ENCODE measurements at places on chromosomes 3 and 15. TPM values are rescaled to one million over a fixed set of nuclear protein-coding genes. Genes with fewer than 3 reads are reported as not detected.

DNA sequence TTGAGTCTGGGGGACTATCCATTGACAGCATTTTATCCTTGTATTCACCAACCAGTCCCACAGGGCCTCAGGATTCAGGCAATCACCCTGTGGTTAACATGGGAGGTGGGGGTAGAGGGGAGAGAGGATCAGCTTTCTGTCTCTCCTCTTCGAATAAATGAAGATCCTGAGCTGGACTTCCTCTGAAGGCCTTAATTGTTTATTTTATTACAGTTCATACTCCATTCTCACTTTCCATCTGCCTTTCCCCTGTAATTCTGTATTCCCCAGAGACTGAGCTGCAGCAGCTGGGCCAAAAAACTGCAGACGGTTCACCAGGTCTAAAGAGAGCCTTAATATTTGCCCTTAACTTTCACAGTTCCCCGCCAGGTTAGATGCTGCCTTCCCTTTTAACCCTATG lies 11.9 kb downstream of the TAGLN3 start:
- DNase-seq, result no peak

GRCh38 chr3:50587373-50587772 lies 18.1 kb downstream of the HEMK1 start:
- no peak for DNase-seq

GRCh38 chr3:56590814-56591213 lies 33.8 kb downstream of the CCDC66 start:
- no peak for DNase-seq

DNA sequence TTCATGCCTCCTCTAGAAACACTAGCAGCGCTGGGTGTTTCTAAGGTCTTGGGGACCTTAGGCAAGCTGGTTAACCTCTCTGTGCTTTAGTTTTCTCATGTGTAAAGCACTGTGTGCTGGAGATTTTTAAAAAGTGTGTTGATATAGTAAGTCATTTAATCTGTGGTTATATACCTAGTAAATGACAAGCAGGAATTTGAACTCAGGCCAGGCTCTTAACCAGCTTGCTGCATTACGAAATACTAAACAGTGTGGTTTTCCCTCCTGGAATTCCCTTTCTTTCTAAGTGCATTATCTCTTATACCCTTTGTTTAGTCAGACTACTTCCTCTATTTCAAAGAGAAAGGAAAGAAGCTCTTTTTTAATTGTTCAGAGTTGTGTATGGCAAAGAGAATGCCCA lies 26.5 kb downstream of the NEO1 start:
- no peak for DNase-seq

DNA sequence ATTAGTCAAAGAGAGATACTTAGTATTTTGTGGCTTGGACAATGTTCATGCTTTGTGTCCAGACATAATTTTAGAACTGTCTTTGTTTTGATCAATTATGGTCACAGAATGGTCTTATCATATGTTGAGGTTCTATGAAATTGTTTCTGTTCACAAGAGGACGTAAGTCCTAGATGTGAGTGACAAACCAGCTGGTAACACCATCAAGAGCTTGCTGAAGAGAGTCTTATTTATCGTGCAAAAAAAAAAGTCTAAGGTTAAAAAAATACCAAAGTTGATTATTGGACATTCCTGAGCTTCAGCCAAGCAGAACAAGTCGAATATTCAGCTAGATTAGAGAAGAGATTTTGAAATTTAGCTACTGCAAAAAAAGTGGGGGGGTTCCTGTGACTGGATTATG lies 495.9 kb upstream of the NAALADL2 start:
- DNase-seq, result no peak

DNA sequence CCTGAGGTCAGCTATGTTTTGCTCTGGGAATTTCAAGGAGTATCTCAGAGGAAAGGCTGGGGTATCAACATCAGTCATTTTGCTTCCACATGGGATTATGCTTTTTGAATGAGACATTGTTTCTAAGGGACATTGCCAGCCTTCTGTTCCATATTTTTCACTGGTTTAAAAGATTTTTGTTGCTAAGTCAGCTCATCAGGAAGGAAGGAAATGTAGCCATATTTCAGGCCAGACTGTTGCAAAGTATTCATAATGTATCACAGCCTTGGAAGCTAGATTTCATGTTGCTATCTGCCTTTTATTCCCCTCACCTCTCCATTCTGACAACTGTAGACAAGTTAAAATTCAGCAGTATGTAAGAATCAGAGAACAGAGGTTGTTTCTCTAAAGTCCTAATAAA lies 61.0 kb upstream of the CHRM5 start:
- no peak for DNase-seq

- DNase-seq, result no peak
Observed at GRCh38 chr3:106184540-106185457, 316.0 kb upstream of the CBLB start.

Gene PLA2G4D
- total RNA-seq, result 0.10 TPM
